T-helper 1 cell (primary cell): ENCODE measurements at places on chromosomes 5 and 9.

DNA sequence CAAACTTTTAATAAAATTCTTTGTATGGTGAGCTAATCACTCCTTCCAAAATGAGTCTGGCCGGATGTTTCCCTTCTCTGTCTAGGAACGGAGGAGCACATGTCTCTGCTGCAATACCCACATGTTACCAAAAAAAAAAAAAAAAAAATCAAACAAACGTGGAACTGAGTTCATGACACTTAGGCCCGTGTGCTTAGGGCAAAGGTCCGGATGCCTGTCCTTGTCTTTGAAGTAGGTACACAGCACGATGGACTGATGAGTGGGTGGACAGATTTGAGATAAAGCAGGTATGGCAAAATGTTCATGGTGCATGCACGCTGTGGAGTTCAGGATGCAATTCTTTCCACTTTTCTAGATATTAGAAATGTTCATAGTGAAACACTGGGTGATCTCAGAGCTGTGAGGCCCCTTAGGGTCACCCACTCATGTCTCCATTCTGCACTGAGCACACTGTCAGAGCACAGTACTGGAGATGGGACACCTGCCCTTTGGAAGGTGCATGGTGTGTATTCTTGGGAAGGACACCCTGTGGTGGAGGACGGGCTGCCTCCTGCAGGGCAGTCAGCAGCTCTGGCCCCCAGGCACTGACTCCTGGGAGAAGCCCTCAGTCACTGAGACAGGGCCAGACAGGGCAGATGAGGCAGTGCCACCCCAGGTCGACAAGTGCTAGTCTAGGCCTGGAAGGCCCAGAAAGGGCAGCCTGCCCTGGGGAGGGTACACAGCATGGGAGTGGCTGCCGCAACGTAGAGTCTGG, 43.6 kb downstream of the GADD45G start:
- DNase-seq: no peak

DNA sequence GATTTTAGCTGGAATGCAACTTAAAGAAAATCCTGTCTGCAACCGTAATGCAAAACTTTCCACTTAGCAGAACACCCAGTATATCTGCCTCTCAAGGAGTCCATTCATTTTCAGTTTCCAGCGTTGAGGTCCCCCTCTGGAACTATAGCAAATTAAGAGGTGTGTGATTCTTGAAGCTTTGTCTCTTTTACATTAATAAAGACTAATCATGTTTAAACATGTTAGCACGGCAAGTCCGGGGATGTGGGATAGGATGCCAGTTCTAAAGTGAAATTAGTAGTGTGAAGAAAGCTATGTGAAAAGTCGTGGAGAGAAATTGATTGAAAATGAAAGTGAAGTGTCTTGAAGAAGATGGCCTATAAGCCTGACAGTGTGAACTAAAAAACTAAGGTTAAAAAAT, 429.1 kb downstream of the NR2F1-AS1 start:
- no peak for DNase-seq

- DNase-seq: no peak
Observed at GRCh38 chr5:8068078-8068477, 199.1 kb downstream of the MTRR start.

DNA sequence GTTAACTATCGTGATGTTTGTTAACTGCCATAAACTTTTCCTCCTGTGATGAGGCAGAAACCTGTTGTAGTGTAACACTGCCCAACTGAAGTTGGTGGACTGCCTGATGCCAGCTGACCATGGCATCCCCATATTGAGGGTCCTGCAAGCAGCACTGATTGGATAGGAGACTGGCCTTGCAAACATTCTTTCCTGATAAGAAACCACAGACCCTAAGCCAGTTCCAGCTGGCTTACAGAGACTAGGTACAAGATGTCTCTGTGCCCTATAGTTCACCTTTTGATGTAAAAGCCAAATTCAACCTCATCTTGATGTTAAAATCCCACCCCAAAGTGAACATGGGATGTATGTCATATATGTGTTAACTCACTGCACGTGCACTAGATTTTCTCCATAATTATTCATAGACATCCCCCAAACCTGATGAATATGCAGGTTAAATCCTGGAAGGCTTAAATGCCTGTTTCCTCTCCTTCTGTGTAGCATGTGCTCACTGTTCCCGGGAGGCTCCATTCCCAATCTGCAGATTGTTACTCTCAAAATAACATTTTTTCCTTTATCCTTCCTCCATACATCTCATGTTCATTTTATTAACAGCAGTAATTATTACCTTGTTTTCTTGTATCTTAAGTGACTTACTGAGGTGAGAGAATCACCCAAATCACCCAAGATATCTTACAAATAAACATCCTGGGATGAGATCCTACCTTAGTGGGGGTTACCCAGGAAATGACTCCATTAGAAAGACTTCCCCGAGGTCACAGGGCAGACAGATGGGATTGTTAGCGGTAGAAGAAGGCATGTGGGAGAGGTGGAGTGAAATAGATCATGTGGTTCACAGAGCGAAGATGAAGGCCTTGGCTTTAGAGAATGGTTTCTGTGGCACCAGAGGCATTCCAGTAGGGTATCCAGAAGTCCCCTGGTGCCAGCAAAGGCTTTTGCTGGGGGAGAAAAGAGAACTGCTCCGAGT, 566.7 kb downstream of the CCDC171 start:
- no peak for DNase-seq

GRCh38 chr5:14650052-14650451, 14.5 kb upstream of the OTULIN start:
- DNase-seq: no peak

DNA sequence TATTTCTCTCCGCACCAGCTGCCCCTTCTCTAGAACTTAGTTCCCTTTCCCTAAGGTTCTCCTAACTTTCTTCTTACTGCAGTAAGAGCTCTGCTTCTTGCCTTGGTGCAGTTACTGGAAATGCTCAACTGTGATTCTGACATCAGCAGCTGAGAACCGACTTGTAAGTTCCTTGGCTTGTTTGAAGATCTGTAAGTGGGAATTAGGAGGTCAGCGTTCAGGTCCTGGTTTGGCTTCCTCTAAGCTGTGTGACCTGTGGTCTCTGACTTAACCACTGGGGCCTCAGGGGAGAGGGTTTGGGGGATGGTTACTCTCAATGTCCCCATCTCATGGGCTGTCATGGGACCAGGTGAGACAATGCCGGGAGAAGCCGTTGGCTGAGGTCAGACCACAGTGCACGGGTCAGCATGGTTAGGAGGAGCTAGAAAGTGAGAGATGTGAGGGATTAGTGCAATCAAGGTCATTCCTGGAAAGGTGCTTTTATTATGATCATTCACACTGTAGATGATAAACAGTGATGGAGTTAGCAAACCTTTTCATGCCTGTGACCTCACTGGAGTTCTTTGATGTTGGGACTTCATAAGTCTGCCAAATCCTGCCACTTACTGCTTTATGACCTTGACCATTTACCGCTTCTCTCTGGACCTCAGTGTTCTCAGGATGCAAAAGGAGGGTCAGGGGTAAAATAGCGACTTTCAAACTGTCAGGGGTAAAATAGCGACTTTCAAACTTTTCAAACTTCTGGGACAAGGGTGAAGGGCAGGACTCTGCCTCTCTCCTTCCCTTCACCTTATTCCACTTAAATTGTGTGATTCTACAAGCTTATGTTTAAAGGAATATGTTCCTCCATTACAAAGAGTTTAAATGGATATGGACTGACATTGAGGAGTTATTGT, 7.3 kb downstream of the PAPPA start:
- no peak for DNase-seq

GRCh38 chr5:136123236-136123768, 9.3 kb upstream of the SMAD5 start:
- no peak for DNase-seq

DNA sequence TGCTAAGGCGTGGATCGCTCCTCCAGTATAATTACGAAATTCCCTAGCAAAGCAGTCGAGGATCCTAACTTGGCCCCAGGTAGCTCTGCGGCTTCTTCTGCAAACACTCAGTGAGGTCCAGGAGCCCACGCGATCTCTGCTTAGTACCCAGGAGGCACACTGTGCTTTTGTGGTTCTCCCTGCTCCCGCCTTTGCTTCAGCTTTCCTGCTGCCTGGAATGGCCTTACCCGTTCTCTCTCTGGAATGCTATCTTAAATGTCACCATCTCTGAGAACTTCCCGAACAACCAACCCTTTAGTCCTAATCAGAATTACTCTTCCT, 639 bp downstream of the INVS start:
- no peak for DNase-seq

- no peak for DNase-seq
Observed at GRCh38 chr5:111200828-111201227, 23.4 kb upstream of the CAMK4 start.

DNA sequence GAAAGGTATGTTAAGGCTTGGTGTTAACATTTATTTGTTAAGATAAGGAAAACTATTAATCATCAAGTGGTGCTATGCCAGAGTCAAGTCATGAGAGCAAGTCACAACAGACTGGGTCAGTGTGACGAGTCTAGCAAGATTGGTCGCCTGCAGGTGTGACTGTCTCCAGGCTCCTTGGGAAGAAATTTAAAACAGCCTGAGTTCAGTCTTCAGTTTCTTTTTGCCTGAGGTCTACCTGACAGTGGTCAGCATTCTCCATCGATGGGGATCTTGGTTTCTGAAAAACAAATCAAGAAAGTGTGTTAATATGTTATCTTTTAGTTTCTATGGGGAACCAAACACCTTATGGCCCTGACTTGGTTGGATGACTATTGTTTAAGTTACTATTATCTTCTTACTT, 56.3 kb downstream of the CETN3 start:
- no peak for DNase-seq

GRCh38 chr9:129027685-129028191, 393 bp downstream of the SH3GLB2 start:
- no peak for DNase-seq
